ENCODE measurements at places on chromosomes 13 and 19. TPM values are rescaled to one million over a fixed set of nuclear protein-coding genes. Genes with fewer than 3 reads are reported as not detected.
A peak's percentile ranks its signal among the peaks of the same experiment; 100 is the strongest.

DNA sequence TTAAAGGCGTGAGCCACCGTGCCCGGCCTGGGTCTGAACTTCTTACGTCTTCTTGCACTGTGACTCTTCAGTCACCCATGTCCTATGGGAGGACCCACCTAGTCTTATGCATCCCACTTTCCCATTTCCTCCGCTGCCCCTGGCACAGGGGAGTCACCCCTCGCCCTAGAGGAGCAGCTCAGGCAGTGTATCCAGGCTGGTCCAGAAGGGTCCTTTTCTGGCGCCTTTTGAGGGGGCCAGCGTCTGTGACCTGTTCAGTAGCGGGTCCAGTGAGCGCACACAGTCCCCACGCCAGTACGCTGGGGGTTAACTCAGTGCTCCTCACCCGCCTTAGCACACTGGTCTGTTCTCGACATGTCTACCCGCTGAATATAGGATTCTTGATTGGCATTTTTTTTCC, 107.1 kb downstream of the TM9SF2 start:
- no peak for DNase-seq
- no peaks in the 10 kb centered on the region for H3K36me3 ChIP-seq

- H3K4me1 ChIP-seq, result peaks cover 18% of the 10 kb centered on the region
- DNase-seq, result no peak
- H3K36me3 ChIP-seq, result no peaks in the 10 kb centered on the region
- no peak overlapping the region for H3K27ac ChIP-seq
Measured at GRCh38 chr13:30576528-30576927, 41.2 kb upstream of the USPL1 start.

DYRK1B gene
- total RNA-seq, result 10.2 TPM

DNA sequence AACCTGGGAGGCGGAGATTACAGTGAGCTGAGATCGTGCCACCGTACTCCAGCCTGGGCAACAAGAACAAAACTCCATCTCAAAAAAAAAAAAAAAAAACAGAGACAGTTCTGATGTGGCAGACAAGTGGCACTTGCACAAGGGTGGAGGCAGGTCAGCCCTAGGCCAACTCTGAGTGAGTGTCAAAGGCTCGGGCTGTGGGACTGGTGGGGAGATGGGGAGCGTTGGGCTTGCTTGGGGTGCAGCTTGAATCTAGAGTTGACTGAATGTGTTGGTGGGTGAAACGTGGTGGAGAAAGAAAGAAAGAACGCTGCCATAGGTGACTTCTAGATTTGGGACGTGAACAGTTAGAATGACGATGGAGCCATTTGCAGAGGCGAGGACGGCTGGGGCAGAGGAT, 121.3 kb upstream of the SPACA7 start:
- no peaks in the 10 kb centered on the region for H3K27me3 ChIP-seq
- H3K27ac ChIP-seq, result no peak overlapping the region
- H3K4me3 ChIP-seq, result no peak overlapping the region
- DNase-seq, result no peak

GRCh38 chr13:52374389-52374788, 31.6 kb downstream of the THSD1 start:
- no peak for DNase-seq
- no peaks in the 10 kb centered on the region for H3K4me1 ChIP-seq
- H3K4me3 ChIP-seq, result no peak overlapping the region
- H3K27me3 ChIP-seq, result no peaks in the 10 kb centered on the region
- no peaks in the 10 kb centered on the region for H3K36me3 ChIP-seq

- peaks cover 4% of the 10 kb centered on the region for H3K27me3 ChIP-seq
- DNase-seq, result no peak
- H3K4me3 ChIP-seq, result no peak overlapping the region
- H3K36me3 ChIP-seq, result no peaks in the 10 kb centered on the region
Measured at GRCh38 chr13:99947666-99948065, 23.9 kb downstream of the ZIC5 start.

GET3 gene
- 84.0 TPM for total RNA-seq

PSG1 gene
- not detected for total RNA-seq

DNA sequence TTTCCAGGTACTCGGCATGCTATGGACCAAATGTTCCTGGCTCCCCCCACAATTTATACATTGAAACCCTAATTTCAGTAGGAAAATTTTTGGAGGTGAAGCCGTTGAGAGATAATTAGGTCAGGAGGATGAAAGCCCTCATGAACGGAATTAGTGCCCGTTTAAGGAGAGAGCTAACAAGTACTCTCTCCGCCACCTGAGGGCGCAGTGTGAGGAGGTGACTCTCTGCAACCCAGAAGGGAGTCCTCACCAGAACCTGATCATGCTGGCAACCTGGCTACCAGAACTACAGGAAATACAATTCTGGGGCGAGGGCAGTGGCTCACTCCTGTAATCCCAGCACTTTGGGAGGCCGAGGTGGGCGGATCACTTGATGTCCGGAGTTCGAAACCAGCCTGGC, 397.8 kb downstream of the SLITRK5 start:
- DNase-seq, result no peak
- H3K36me3 ChIP-seq, result no peaks in the 10 kb centered on the region
- H3K27me3 ChIP-seq, result no peaks in the 10 kb centered on the region
- H3K4me3 ChIP-seq, result no peak overlapping the region

- no peaks in the 10 kb centered on the region for H3K4me1 ChIP-seq
- H3K27ac ChIP-seq, result no peak overlapping the region
- H3K36me3 ChIP-seq, result 0 out of 2 replicates have a peak, but pooled peaks cover 4% of the 10 kb centered on the region
- DNase-seq, result no peak
- H3K4me3 ChIP-seq, result no peak overlapping the region
Measured at GRCh38 chr13:42063105-42063504, 14.7 kb downstream of the DGKH start.

GRCh38 chr19:661427-662196, 1.4 kb downstream of the RNF126 start:
- no peaks in the 10 kb centered on the region for H3K27me3 ChIP-seq
- peak overlapping the region; percentile 98 for H3K4me3 ChIP-seq
- H3K27ac ChIP-seq, result peak overlapping the region; percentile 90
- H3K36me3 ChIP-seq, result no peaks in the 10 kb centered on the region
- DNase-seq, result no peak

DNA sequence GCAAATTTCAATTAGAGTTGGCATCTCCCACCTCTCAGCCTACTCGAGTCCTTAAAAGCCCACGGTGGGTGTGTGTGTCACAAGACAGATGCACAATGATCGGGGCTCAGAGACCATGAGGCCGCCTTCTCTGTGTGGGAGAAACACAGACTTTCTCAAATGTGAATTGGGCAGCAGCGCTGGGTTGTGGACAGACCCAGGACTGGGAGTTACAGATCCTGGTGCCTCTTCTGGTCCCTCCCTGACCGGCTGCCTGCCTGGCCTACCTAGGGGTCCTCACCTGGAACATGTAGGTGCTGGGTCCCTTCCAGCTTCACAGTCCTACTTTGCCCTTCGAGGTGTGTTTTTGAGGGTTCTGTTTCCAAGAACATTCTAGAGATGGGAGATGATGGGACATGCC, 4.9 kb downstream of the CEACAM8 start:
- no peak overlapping the region for H3K4me3 ChIP-seq
- H3K36me3 ChIP-seq, result no peaks in the 10 kb centered on the region
- no peak overlapping the region for H3K27ac ChIP-seq
- no peaks in the 10 kb centered on the region for H3K27me3 ChIP-seq
- DNase-seq, result no peak
- H3K4me1 ChIP-seq, result no peaks in the 10 kb centered on the region

TTYH1 gene
- 0.36 TPM for total RNA-seq

GRCh38 chr19:6750062-6750461, 10.6 kb downstream of the TRIP10 start:
- no peaks in the 10 kb centered on the region for H3K27me3 ChIP-seq
- H3K36me3 ChIP-seq, result peaks cover 11% of the 10 kb centered on the region
- no peak for DNase-seq
- no peak overlapping the region for H3K4me3 ChIP-seq
- H3K4me1 ChIP-seq, result peaks cover 13% of the 10 kb centered on the region
- H3K27ac ChIP-seq, result no peak overlapping the region

IGFL4 gene
- total RNA-seq, result not detected

DNA sequence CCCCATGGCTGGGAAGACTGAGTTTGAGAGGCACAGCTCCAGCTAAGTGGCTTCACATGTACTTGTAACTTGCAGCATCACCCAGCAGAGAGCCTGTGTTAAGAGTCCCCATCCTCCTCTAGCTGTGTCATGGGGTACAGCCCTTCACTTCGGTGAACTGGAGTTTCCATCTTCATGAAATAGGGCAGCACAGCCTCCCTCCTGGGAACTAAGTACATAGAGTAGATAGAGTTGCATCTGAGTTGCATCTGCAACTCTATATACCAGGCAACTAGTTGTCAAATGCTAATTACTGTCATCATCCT, 1.2 kb downstream of the PRDX2 start:
- peak overlapping the region; percentile 95 for H3K4me3 ChIP-seq
- no peak for DNase-seq
- H3K27ac ChIP-seq, result no peak overlapping the region
- peaks cover 23% of the 10 kb centered on the region for H3K4me1 ChIP-seq

DNA sequence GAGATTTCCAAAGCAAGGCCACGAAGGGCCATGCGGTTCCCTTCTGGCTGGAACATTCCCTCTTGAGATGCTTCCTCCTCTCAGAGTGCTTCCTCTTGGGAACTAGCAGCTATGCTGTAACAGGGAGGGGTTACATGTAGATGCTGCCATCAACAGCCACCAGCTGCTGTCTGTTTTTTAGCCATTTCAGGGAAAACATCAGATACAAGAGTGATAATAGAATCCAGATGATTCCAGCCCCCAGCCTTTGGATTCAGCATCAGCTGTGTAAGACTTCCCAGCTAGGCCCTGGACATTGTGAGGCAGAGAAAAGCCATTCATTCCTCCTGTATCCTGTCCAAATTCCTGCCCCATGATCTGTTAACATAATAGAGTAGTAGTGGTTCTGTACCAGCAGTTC, 8.2 kb upstream of the ZNF177 start:
- no peak overlapping the region for H3K27ac ChIP-seq
- no peaks in the 10 kb centered on the region for H3K27me3 ChIP-seq
- no peaks in the 10 kb centered on the region for H3K4me1 ChIP-seq
- no peak for DNase-seq

SPINT2 gene
- total RNA-seq, result 18.8 TPM

GRCh38 chr13:85567909-85568308, 231.3 kb downstream of the SLITRK6 start:
- H3K4me3 ChIP-seq, result no peak overlapping the region
- no peaks in the 10 kb centered on the region for H3K36me3 ChIP-seq
- no peak overlapping the region for H3K27ac ChIP-seq
- H3K27me3 ChIP-seq, result no peaks in the 10 kb centered on the region
- DNase-seq, result no peak
- H3K4me1 ChIP-seq, result no peaks in the 10 kb centered on the region

DNA sequence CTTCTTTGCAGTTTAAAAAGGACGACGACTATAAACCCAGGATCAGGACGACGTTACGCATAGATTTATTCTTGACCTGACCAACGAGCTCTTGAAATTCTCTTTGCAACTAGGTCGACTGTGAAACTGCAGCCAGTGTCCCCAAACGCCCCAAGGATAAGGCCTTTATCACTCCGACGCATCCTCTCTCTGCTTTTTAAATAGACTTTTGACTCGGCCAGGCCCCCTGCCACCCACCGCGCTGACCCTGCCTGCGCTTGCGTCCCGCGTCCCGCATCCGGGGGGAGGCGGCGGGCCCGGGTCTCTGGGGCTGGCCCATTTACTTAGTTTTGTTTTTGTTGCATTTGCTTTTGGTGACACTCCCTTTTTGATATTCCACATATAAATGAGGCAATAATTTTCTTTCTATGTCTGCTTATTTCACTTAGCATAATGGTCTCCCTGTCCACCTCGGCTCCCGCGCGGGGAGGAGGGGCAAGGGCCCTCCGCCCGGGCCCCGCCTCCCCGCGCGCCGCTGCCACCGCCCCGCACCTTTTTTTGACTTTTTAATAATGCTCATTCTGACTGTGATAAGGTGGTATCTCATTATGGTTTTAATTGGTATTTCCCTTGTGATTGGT, 17.4 kb downstream of the RB1 start:
- no peak for DNase-seq
- H3K4me1 ChIP-seq, result no peaks in the 10 kb centered on the region
- no peaks in the 10 kb centered on the region for H3K36me3 ChIP-seq

- no peak overlapping the region for H3K4me3 ChIP-seq
- no peak overlapping the region for H3K27ac ChIP-seq
- no peaks in the 10 kb centered on the region for H3K27me3 ChIP-seq
- no peak for DNase-seq
- H3K36me3 ChIP-seq, result no peaks in the 10 kb centered on the region
Measured at GRCh38 chr13:74045583-74045982, 88.6 kb downstream of the KLF12 start.

DNA sequence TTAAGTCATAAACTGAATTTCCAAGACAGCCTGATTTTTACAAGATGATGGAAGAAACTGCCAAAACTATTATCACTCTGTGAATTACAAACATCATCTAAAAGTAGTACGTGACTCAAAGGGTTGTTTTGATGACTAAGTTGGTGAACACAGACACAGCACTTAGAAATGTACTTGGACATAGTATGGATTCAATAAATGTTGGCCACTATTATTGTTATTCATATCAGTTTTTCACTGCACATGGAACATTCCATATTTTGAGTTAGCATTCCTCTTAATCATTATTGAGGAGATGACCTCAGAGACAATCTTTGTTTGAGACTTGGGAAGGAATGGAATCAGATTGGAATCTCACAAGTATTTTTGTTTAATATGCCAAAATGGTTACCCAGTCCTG, 172.9 kb downstream of the OXGR1 start:
- H3K4me1 ChIP-seq, result no peaks in the 10 kb centered on the region
- H3K27me3 ChIP-seq, result no peaks in the 10 kb centered on the region
- no peak overlapping the region for H3K4me3 ChIP-seq

SPRED3 gene
- total RNA-seq, result 1.2 TPM

- H3K4me1 ChIP-seq, result peaks cover 12% of the 10 kb centered on the region
- no peak overlapping the region for H3K27ac ChIP-seq
- H3K4me3 ChIP-seq, result no peak overlapping the region
- H3K36me3 ChIP-seq, result no peaks in the 10 kb centered on the region
Measured at GRCh38 chr19:45814166-45814780, 835 bp downstream of the RSPH6A start.

GRCh38 chr19:35005256-35005977, 5.3 kb downstream of the GRAMD1A start:
- no peak overlapping the region for H3K4me3 ChIP-seq
- DNase-seq, result no peak
- peaks cover 16% of the 10 kb centered on the region for H3K36me3 ChIP-seq
- no peak overlapping the region for H3K27ac ChIP-seq
- peaks cover 18% of the 10 kb centered on the region for H3K4me1 ChIP-seq

- H3K4me3 ChIP-seq, result no peak overlapping the region
- 0 out of 2 replicates have a peak, but pooled peaks cover 4% of the 10 kb centered on the region for H3K27me3 ChIP-seq
- no peaks in the 10 kb centered on the region for H3K36me3 ChIP-seq
- no peak overlapping the region for H3K27ac ChIP-seq
Measured at GRCh38 chr13:25570185-25570584, 198.4 kb downstream of the ATP8A2 start.
